ENCODE measurements at places on chromosomes 6 and 20.

GRCh38 chr6:129679275-129679674 lies 30.7 kb downstream of the ARHGAP18 start:
- no peak for DNase-seq

- no peak for DNase-seq
Observed at GRCh38 chr6:87965806-87966205, 81.8 kb upstream of the SPACA1 start.

DNA sequence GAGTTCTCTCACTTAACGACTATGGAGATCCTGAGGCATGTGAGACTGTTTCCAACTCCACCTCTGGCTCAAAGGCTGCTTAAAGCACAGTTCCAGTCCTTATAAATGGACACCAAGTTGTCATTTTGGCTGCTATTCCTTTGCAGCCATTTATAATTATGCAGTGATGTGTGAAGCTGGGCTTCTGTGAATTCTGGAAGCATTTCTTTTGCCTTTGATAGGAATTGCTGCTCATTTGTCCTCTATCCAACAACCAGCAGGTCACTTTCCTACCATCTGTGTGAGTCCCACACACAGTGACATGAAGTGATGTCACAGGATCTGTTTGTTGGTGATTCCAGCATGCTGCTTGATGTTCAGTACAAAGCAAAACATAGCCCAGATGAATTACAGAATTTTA lies 28.5 kb upstream of the EFHC1 start:
- no peak for DNase-seq

DNA sequence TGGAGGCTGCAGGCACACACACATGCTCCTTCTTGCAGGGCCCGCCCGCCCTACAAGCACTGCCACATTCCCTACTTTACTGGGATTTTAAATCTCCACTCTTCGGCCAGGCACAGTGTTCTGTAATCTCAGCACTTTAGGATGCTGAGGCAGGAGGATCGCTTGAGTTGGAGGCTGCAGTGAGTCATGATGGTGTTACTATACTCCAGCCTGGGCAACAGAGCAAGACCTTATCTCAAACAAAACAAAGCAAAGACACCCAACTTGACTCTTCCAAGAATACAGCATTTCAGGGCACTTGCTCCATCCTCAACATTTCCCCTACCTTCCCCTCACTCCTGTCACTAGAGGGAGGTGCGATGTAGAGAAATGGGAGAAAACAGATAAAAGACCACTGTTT lies 194.0 kb downstream of the MYLK4 start:
- DNase-seq: no peak

DNA sequence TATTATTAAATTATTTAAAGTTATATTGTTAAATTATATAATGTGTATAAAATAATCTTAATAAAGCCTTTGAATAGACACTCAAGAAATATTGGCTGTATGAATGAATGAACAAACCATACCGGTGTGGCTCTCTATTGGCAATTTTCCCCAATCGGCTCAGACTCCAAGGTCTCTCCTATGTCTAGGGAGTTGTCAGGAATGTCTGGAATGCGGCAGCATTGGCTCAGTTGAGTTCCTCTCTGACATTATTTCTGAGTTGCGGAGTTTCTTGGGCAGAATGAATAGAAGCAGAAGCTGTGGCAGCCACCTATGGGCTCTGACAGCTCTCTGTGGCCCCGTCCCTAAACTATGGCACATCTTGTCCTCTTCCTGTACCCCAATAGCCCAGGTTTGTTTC lies 111.0 kb downstream of the SOBP start:
- peak; percentile 43 for DNase-seq

Data from non-pigmented ciliary epithelial cell (primary cell).